CD4-positive, alpha-beta T cell treated with Interleukin-21 for 1 hour (primary cell): ENCODE measurements at places on chromosomes 2 and 18.

DNA sequence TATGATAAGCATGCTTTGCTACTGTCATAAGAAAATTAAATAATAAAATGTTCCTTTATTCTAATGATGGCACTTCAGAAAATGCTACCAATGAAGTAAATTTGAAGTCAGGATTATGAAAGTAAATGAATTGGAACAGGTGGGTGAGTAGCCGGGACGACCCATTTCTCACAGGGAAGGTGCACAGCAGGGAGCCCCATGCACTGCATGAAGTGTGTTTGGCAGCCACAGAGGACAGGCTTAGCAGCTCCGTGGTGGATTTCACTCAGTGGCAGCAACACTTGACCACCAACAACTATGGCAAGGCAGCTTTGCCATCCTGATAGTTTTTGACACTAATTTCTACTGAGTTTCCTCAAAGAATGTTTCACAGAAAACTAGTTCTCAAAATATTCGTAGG, 146.3 kb downstream of the ATL2 start:
- no peak for DNase-seq

GRCh38 chr2:172743898-172744297, 8.3 kb downstream of the RAPGEF4 start:
- DNase-seq, result no peak

DNA sequence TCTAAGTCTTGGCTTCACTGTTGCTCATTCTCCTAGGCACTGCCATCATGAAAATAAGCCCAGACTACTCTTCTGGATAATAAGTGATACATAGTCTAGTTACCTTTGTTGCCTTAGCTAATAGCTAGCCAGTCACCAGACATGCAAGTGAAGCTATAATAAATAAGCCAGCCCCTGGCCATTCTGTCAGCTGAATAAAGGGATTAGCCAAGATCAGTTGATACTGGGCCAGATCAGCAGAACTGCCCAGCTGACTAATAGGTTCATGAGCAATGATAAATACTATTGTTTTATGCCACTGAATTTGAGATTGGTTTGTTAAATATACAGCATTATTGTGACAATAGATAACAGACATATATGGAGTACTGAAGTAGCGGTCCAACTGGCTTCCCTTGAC, 8.0 kb upstream of the C2orf69 start:
- no peak for DNase-seq

GRCh38 chr2:225889452-225889851, 489.9 kb downstream of the NYAP2 start:
- peak; percentile 19 for DNase-seq

DNA sequence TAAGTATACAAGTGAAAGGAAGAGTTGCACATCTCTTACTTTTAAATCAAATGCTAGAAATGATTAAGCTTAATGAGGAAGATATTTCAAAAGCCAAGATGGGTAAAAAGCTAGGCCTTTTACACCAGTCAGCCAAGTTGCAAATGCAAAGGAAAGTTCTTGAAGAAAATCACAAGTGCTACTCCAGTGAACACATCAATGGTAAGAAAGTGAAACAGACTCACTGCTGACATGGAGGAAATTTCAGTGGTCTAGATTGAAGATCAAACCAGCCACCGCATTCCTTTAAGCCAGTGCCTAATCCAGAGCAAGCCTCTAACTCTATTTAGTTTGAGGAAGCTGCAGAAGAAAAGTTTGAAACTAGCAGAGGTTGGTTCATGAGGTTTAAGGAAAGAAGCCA, 79.1 kb downstream of the RBBP8 start:
- no peak for DNase-seq

GRCh38 chr2:179343945-179344279, 79.3 kb upstream of the SESTD1 start:
- no peak for DNase-seq

- DNase-seq, result no peak
Observed at GRCh38 chr2:127179766-127180165, 40.3 kb downstream of the CYP27C1 start.

DNA sequence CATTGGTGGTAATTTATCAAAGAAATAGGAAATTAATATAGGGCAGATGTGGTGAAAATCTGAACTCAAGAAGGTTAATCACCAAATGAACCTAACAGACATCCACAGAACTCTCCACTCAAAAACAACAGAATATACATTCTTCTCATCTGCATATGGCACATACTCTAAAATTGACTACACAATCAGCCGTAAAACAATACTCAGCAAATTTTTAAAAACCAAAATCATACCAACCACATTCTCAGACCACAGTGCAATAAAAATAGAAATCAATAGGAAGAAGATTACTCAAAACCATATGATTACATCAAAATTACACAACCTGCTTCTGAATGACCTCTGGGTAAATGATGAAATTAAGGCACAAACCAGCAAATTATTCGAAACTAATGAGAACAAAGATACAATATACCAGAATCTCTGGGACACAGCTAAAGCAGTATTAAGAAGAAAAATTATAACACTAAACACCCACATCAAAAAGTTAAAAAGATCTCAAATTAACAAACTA, 31.0 kb downstream of the RBM43 start:
- no peak for DNase-seq

DNA sequence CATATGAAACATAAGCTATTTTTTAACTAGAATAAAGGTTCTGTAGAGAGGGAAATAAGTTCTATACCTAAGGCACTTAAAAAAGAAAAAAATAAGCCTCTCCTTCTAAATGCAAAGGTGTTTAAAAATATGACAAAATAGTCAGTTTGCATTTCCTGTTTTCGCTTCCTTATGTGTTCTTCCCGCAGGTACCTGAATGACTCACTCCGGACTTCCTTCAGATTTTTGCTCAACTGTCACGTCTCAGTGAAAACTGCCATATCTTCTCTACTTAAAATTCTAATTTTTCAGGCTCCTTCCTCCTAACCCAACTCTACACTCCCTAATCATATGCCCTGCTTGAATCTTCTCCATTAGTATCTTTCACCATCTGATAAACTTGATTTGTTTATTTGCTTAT, 1333.1 kb downstream of the LRP1B start:
- no peak for DNase-seq

DNA sequence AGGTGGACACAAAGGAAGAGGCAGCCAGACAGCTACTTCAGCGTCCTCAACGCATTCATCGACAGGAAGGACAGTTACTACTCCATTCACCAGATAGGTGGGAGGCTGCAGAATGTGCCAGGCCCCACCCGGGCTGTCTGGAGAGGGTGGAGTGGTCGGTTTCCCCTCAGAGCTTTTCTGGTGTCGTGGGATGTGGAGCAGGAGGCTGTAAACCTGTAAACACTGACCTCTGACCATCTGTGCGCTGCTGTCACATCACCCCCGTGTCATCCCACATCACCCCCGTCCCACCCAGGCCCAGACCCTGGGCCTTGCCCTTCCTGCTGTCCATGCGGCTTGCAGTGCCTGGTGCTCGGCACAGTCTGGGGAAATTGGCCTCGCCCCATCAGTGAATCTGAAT, 17.1 kb downstream of the ATG4B start:
- no peak for DNase-seq

GRCh38 chr18:34956663-34957062, 84.5 kb upstream of the MAPRE2 start:
- DNase-seq, result no peak

GRCh38 chr2:122384768-122385333, 629.4 kb downstream of the TSN start:
- DNase-seq, result no peak

- no peak for DNase-seq
Observed at GRCh38 chr2:20578895-20579825, 71.7 kb downstream of the HS1BP3 start.

DNA sequence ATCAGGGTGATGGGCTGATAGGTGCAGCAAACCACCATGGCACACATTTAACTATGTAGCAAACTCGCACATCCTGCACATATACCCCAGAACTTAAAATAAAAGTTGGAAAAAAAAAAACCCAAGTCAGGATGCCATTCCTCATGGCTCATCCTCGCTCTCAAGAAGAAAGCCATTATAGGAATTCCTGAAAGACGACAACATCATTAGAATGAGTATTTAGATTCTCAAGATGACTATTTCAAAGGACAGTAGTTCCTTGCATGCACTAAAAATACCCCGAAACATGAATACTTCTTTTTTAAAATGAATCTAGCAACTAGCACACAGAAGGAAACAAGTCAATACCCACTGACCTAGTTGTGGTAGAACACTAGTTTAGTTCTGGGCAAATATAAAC, 285.8 kb upstream of the REV1 start:
- no peak for DNase-seq

GRCh38 chr18:63969942-63970808, at the start of gene SERPINB8:
TSS of gene SERPINB8 (plus strand) at chr18:63970081. CDS start at chr18:63978309, 8,228 bp downstream.
- DNase-seq, result peak; percentile 81

DNA sequence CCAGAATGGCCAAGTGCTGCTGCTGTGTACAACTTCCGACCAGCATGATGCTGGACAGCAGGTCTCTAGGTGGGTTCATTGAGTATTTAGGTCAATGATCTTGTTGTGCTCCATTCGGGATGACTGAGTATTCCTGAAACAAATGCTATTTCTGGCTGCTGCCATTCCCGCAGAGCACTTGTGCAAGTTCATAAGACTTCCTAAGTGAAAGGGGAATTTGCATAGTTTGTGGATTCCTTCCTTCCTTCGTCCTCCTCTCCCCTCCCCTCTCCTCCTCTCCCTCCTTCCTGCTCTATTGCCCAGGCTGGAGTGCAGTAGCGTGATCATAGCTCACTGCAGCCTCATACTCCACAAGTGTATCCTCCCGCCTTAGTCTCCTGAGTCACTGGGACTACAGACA, 40.4 kb downstream of the LDLRAD4 start:
- DNase-seq, result no peak

- no peak for DNase-seq
Observed at GRCh38 chr2:42168459-42169099, 574 bp upstream of the EML4 start.
